Activated CD4-positive, alpha-beta T cell treated with anti-CD3 and anti-CD28 coated beads, Interleukin-2, amount 10 ng/mL, durations not matched to agents 7 days and 5 days (primary cell): ENCODE measurements at places on chromosomes 4 and X. TPM values are rescaled to one million over a fixed set of nuclear protein-coding genes. Genes with fewer than 3 reads are reported as not detected.

- DNase-seq, result no peak
Measured at GRCh38 chr4:158810487-158811215, 41.8 kb downstream of the FNIP2 start.

C1QTNF7 gene
- not detected for total RNA-seq

GRPR gene
- total RNA-seq, result not detected

FREM3 gene
- total RNA-seq, result not detected

FAM9C gene
- not detected for total RNA-seq
